ENCODE measurements at places on chromosomes 5 and 9. TPM values are rescaled to one million over a fixed set of nuclear protein-coding genes. Genes with fewer than 3 reads are reported as not detected.

Gene TDRD7
- total RNA-seq, result 8.8 TPM

Gene SH3TC2
- total RNA-seq, result 1.5 TPM

Gene CARD19
- 91.5 TPM for total RNA-seq

Gene NIPSNAP3A
- total RNA-seq, result 25.1 TPM

Gene RECK
- 81.6 TPM for total RNA-seq

Gene CLIC3
- 5.8 TPM for total RNA-seq

Gene TAS2R1
- not detected for total RNA-seq

Gene RGS7BP
- total RNA-seq, result not detected

Gene SLC6A19
- total RNA-seq, result not detected

Gene AK1
- 85.0 TPM for total RNA-seq

Gene CCDC171
- 2.8 TPM for total RNA-seq

Gene PHF19
- 47.4 TPM for total RNA-seq

Gene SLC1A1
- total RNA-seq, result 7.7 TPM

Gene GIN1
- 7.1 TPM for total RNA-seq

Gene IFNA2
- not detected for total RNA-seq
